ENCODE measurements at places on chromosomes 12 and 14.

DNA sequence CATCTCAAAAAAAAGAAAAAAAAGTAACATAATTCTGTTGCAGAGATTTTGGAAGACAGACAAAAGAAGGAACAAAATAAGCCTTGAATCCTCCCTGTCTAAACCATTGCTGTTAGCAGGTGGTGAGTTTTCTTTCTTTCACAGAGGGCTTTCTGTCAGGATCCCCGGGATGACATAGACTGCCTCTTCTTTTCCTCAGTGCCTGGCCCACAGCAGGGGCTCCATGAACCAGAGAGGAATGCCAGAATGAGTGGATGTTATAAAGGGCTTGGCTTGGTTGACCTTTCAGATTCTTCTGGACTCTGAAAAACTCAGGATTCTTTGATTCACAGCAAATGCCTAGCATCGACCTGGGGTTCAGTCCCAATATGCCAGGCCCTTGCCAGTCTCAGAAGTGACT is 45.8 kb upstream of the CORO1C start:
- DNase-seq: no peak

- DNase-seq: no peak
These were observed 6.8 kb upstream of the PSMA6 start for GRCh38 chr14:35285168-35286002.

GRCh38 chr12:124993626-124994436 is at the start of gene BRI3BP:
Gene BRI3BP (plus strand): TSS chr12:124993645. CDS start chr12:124993791, 146 bp downstream.
- DNase-seq: no peak

DNA sequence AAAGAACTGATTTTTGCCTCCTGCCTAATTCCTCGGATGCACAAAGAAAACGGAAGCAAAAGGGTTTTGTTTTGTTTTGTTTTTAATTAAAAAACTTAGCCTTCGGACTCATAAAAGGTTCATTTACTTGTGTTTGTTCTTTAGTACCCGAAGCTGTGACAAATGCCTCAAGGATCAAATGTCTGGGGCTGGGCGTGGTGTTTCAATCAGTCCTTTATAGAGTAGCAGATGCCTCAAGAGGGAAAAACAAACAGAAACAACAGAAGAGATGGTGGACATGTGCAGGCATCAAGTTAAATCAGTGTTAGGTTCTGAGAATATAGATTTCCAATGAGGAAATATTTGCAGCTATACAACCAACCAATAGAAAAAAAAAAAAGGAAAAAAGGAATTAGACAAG is 1.6 kb upstream of the WIF1 start:
- DNase-seq: no peak

- no peak for DNase-seq
These were observed 13.6 kb downstream of the PEX5 start for GRCh38 chr12:7203109-7203508.

DNA sequence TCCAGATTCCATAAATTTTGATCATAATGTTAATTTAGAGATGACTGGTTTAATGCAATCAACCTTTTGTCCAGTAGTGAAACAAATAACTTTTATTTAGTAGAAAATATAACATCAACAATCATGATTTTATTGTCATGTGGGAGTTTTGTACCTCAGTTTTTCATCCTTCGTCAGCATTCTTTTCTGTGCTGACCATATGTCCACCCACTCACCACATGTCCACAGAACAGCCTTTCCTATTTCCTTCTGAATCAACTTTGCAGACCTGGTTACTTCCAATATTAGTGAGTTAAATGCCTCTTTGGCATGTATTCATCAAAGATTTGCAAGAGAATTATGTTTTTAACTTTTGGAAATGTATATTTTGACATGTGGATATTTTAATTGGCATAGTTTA is 36.8 kb upstream of the CNTN1 start:
- DNase-seq: no peak

DNA sequence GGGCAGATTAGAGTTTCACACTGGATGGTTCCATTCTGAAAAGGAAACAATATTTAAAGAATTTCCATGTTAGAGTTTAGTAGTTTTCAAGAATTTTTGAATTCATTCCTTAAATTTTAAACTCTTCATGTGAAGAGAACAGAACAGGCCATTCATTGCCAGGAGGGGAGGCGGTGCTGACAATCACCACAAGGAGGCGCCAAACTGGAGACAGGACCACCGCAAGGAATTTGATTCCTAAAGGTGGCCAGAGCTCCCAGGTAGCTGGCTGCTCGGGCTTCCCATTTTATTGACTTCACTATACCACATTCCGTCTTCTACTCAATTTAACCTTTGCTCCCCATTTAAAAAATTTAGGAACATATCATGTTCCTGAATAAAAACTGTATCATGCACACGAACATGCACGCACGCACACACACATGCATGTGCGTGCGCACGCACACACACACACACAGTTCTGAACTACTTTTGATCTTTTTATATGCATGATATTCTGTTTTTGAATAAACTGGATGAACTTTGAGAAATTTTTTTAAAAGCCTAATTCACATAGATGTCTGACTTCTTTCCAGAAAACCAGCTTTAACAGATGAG is 101.2 kb downstream of the NELL2 start:
- DNase-seq: no peak

Data from HS-5 (cell line).